ENCODE measurements at places on chromosomes 11 and 22.

DNA sequence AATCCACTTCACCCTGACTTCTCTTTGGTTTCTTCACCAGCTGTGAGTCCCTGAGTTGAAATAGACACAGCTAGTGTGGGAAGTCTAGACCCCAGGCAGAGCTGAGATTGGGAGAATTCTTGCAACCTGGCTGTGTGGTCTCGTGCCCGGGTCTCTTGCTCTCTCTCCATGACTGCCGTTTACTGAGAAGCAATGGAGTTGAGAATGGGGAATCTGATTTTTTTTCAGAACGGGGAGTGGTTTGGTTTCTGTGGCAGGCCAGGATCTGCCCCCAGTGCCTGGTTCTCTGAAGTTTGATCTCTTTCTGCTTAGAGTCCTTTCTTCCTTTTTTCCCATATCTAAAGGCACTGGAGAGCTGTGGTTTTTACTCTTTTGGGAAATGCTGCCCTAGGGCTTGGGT is 1.5 kb downstream of the SIDT2 start:
- peaks cover 13% of the 10 kb centered on the region for H3K36me3 ChIP-seq
- H3K4me1 ChIP-seq = peaks cover 29% of the 10 kb centered on the region

- no peak overlapping the region for H3K4me3 ChIP-seq
- H3K36me3 ChIP-seq = no peaks in the 10 kb centered on the region
- peaks cover 17% of the 10 kb centered on the region for H3K27me3 ChIP-seq
Measured at GRCh38 chr22:27111796-27112672, 454.6 kb downstream of the MIAT start.

DNA sequence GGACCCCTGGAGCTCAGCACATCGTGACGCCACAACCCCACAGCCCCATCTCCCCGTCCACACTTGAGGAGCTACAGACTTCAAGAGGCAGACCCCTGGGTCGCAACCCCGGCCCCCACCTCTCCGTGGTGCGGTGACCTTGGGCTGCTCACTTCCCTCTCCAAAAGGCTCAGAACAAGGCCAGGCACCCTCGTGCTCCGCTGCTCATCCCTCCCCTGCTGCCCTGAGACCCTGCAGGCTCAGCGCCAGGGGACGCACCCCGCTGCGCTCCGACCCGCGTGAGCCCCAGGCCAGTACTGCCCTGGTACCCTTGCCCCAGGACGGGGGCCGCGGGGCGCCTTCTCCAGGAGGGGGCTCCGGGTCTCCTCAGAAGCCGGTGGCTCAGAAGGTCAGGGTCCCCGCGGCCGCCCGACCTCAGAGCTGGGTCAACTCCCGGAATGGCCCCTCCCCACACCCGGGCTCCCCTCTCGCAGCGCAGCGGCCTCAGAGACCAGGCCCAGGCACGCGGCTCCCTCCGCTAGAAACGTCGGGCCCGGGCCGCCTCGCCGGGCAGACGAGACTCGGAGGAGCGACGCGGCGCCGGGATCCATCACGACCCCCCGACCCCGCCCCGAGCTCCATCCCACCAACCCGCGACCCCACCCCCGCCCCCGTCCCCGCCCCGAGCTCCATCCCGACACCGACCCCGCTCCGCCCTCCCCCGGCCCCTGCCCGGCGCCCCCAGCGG is 563 bp downstream of the GATD1 start:
- H3K27ac ChIP-seq = peak overlapping the region; percentile 71
- peaks cover 4% of the 10 kb centered on the region for H3K36me3 ChIP-seq
- H3K4me3 ChIP-seq = peak overlapping the region; percentile 76
- DNase-seq = no peak

GRCh38 chr22:20009018-20009491 is 7.6 kb downstream of the ARVCF start:
- peaks cover 3% of the 10 kb centered on the region for H3K36me3 ChIP-seq
- H3K27me3 ChIP-seq = no peaks in the 10 kb centered on the region
- no peak for DNase-seq
- no peaks in the 10 kb centered on the region for H3K4me1 ChIP-seq
- H3K27ac ChIP-seq = no peak overlapping the region

- no peak overlapping the region for H3K4me3 ChIP-seq
- H3K27ac ChIP-seq = no peak overlapping the region
- no peaks in the 10 kb centered on the region for H3K36me3 ChIP-seq
Measured at GRCh38 chr11:124039557-124039956, 1.6 kb downstream of the OR10G7 start.

DNA sequence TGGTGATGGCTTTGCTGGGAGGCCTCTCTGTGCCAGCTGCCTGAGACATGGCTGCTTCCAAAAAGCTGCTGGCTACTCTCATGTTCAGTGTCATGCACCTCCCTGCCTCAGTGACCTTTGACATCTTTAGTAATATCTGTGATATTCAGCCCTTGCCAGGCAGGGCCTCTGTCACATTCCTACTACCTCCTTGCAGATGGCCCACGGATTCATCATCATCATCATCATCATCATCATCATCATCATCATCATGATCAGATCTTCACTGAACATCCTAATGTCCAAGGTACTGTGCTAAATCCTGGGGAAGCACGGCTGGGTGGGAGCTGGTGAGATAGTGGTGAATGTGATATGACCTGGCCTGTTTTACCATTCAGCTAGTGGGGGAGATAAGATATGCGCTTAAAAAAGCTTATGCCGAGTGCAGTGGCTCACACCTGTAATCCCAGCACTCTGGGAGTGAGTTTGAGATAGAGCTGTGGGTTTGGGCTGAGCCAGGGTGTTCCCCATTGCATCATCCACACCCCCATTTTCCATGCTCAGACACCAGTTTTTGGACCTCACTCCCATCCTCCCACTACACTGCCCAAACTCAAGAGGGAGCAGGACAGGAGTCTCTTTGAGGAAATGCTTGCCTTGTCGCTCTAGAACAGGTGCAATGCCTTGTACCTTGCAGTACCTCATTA is 17.1 kb upstream of the TMPRSS13 start:
- peaks cover 4% of the 10 kb centered on the region for H3K36me3 ChIP-seq
- no peak overlapping the region for H3K4me3 ChIP-seq
- H3K27me3 ChIP-seq = no peaks in the 10 kb centered on the region
- no peak overlapping the region for H3K27ac ChIP-seq
- no peak for DNase-seq

DNA sequence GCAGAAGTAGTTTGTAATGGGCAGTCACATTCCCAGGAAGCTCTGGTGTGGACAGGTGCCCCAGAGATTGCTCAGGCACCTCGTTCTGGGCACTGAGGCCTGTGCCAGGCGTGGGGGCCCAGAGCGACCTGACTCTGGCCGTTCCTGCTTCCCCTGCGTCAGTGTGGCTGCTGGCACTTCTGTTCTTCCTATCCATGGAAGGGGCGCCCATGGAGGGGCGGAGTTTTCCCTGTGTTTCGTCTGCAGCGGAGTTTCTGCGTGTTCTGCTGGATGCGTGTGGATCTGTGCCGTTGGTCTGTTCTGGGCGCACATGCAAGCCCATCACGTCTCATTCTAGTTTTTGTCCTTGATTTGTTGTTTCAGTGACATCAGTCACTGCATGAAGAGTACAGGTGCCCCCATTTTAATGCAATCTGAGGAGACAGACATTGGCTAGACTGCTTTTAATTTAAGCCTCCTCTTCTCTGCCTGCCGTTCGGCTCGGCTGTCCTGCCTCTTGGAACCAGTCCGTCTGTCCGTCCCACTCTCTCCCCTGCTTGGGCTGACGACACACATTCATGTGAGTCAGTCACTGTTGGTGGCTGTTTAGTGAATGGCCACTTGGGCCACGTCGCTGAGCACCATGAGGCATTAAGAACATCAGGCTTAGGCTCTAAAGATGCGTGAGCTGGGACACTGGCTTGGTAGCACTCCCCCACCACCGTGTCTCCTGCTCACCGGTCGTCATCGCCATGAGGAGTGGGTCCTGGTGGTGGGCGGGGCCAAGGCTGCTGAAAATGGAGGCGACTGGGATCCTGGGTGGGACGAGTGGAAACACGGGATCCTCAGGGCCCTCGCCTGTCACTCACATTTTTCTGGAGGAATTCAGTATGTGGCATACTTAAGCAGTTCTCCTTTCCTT is 255.8 kb downstream of the TBC1D22A start:
- peaks cover 35% of the 10 kb centered on the region for H3K4me1 ChIP-seq
- no peak overlapping the region for H3K4me3 ChIP-seq
- H3K27ac ChIP-seq = no peak overlapping the region
- H3K27me3 ChIP-seq = no peaks in the 10 kb centered on the region
- DNase-seq = no peak
- peaks cover 7% of the 10 kb centered on the region for H3K36me3 ChIP-seq

DNA sequence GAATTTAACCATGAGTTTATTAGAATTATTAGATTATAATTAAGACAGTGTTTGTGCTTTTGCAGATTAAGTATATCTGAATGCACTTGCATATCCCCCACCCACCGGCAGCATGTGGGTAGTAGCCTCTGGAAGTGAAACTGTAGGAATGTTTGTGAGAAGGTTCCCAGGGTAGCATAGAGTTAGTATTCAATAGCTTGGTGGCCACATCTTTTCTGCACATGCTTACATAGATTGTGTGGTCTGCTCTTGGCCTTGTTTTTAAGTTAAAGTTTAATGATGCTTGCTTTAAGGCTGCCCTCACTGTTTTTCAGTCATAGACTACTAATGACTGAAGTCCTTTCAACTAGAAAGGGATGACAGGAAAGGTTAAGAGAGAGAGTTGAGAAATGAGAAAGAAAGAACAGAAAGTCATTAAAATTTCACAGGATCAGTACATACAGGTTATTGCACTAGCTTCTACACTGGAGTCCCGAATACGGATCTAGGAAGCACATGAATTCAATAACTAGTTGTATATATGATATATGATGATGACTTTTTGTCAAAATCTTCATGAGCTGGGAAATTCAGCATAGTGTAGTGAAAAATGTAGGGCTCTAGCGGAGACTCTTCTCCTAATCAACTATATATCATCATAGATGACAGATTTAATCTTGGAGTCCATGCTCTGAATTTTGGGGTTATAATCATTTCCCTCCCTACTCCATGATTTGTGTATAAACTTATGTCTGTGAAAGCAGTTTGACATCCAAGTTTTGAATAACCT is 137.1 kb downstream of the ARHGAP42 start:
- no peak overlapping the region for H3K27ac ChIP-seq
- no peaks in the 10 kb centered on the region for H3K4me1 ChIP-seq
- no peak overlapping the region for H3K4me3 ChIP-seq
- no peaks in the 10 kb centered on the region for H3K27me3 ChIP-seq
- no peaks in the 10 kb centered on the region for H3K36me3 ChIP-seq

GRCh38 chr11:57480409-57481137 is 20.2 kb downstream of the RTN4RL2 start:
- H3K27ac ChIP-seq = no peak overlapping the region
- peaks cover 15% of the 10 kb centered on the region for H3K27me3 ChIP-seq
- peaks cover 6% of the 10 kb centered on the region for H3K36me3 ChIP-seq
- no peak overlapping the region for H3K4me3 ChIP-seq

DNA sequence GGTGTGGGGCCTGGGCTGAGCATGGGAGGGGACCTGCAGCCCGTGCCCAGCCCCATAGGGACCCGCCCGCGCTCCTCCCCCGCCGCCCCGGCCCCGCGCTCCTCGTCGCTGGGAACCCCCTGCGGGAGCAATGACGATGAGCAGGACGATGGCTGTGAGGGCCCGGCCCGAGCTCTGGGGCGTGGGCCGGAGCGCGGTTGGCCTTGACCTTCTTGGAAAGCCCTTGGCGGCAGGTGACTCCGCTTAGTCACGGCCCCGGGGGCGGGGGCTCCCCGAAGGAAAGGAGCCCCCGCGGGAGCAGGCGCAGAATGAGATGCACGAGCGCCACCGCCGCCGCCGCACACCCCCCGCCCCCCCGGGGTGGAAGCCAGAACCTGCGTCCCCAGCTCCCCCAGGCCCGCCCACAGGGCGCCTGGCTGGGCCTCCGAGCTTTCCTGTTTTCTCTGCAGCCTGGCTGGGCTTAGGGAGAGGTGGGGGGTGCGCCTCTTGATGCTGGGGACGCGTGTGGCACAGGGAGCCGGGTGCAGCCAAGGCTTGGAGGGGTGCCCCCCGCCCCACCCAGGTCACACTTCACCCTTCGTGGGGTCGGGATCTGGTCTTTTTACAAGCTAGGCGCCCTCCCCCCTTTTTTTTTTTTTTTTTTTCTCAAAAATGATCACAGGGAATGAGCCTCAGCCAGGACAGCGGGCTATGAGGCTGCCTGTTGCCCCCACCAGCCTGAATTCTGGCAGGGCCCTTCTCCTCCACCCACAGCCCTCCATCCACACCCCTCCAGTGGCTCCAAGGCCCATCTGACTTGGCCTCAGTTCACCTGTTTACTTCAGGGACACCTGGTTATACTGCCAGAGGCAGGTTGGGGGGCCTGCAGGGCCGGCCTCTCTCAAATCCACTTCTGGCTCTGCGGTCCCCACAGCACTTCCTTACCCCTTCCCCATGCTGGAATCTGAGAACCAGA is 17.9 kb downstream of the CRELD2 start:
- peaks cover 18% of the 10 kb centered on the region for H3K4me1 ChIP-seq
- H3K4me3 ChIP-seq = peak overlapping the region; percentile 68
- peak overlapping the region; percentile 85 for H3K27ac ChIP-seq
- H3K36me3 ChIP-seq = peaks cover 9% of the 10 kb centered on the region
- H3K27me3 ChIP-seq = no peaks in the 10 kb centered on the region
- peak; percentile 83 for DNase-seq

DNA sequence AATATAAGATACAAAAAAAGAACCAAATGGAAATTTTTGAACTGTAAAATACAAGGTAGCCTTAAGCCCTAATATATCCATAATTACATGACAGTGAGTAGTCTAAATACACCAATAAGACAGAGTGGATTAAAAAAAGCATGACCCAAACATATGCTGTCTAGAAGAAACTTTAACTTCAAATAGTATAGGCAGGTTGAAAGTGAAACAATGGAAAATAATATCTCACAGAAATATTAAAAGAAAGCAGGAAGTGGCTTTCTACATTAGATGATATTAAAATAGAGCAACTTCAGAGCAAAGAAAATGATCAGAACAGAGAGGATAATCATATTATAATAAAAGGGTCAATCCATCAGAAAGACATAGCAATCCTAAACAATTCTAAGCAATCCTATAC is 21.8 kb downstream of the DCUN1D5 start:
- peaks cover 43% of the 10 kb centered on the region for H3K4me1 ChIP-seq

GRCh38 chr11:125276619-125276976 is 112.0 kb downstream of the PKNOX2 start:
- no peaks in the 10 kb centered on the region for H3K36me3 ChIP-seq
- no peaks in the 10 kb centered on the region for H3K4me1 ChIP-seq
- no peak overlapping the region for H3K4me3 ChIP-seq
- peaks cover 28% of the 10 kb centered on the region for H3K27me3 ChIP-seq
- DNase-seq = no peak

DNA sequence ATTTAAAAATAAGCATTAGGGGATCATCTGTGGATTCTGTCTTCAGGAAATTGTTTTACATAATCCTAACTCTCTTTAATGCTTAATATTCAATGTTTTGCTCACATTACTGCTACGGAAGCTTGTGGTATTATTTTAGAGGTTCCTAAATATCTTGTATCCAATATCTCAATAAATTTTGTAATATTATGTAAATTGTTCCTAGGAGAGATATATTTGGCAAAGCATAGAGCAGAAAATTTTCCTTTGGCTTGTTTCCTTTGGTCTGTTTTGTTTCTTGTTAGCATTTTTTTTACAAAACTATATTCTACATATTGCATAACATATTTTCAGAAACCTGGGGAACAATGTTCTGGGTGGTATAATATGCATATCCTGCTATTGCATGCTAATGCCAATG is 144.8 kb downstream of the GRIA4 start:
- no peak overlapping the region for H3K4me3 ChIP-seq
- no peak overlapping the region for H3K27ac ChIP-seq
- H3K4me1 ChIP-seq = no peaks in the 10 kb centered on the region

All from central memory CD8-positive, alpha-beta T cell (primary cell).